ENCODE measurements at places on chromosomes 2 and 18.
A peak's percentile ranks its signal among the peaks of the same experiment; 100 is the strongest.

DNA sequence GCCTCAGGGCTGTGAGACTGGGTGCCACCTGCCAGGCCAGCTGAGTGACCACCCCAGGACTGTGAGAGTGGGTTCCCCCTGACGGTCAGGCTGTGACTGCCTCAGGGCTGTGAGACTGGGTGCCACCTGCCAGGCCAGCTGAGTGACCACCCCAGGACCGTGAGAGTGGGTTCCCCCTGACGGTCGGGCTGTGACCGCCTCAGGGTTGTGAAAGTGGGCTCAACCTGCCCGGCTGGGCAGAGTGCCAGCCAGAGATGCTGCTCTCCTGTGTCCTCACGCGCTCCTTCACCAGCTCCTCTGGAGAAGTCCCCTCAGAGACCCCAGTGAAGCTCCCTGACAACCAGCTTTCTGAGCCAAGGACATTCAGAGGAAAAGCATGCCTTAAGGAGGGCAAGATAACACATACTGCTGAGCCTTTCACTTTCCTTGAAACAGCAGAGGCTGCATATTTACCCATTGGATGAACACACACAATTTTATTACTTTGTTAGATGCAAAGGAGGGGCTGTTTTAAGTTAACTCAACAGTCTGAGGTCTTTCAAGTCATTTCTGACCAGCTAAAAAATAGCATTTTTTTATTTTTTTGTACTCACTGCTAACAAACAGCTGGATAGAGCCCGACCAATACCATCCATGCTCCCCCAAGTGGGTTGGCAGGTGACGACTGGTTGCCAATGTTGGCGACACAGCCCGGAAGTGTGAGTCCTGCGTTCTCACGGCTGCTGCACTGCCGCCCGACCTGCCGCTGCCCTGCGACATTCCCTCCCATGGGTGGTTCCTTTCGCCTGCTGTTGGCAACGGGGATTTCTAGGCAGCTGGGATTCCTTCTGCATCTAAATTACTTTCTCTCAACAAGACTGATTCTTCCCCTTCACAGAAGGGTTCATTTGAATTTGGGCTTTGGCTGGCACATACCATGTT, 70.7 kb downstream of the NDUFA10 start:
- no peaks in the 10 kb centered on the region for H3K27me3 ChIP-seq
- no peak overlapping the region for H3K4me3 ChIP-seq
- no peak overlapping the region for H3K27ac ChIP-seq
- peaks cover 5% of the 10 kb centered on the region for H3K36me3 ChIP-seq

DNA sequence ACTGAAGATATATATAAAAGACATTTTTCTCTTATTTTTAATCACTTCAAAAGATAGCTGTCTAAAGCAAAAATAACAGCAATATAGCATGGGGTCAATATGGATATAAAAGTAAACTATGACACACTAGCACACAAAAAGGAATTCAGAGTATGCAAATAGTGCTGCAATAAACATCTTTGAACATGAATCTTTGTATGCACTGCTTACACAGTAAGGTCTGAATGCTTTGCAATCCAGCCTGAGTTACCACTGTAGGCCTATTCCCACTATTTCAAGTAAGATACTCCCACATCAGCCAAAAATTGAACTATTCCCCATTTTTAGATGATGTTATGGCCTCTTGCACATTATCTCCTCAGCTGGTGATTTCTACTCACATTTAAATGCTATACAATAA, 27.4 kb upstream of the ERCC3 start:
- no peak overlapping the region for H3K27ac ChIP-seq
- no peaks in the 10 kb centered on the region for H3K27me3 ChIP-seq

DNA sequence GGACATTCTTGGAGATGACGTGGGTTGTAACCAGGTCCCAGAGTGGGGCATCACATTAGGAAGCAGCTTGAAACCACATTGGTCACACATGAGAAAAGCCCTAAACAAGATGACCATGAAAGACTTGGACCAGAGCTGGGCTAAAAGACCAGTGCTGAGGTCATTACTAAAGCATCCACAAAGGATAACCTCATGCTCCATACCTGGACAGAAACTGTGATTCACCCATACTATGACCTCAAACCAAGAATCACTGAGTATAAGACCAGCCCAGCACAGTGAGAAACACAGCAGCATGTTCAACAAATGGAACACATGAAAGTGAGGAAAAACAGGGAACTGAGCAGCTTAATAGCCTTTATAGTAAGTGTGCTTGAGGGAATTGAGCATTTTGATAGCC, 635.5 kb upstream of the NETO1 start:
- H3K36me3 ChIP-seq: no peaks in the 10 kb centered on the region
- H3K27ac ChIP-seq: no peak overlapping the region
- H3K4me3 ChIP-seq: no peak overlapping the region
- no peak for DNase-seq
- H3K4me1 ChIP-seq: no peaks in the 10 kb centered on the region

DNA sequence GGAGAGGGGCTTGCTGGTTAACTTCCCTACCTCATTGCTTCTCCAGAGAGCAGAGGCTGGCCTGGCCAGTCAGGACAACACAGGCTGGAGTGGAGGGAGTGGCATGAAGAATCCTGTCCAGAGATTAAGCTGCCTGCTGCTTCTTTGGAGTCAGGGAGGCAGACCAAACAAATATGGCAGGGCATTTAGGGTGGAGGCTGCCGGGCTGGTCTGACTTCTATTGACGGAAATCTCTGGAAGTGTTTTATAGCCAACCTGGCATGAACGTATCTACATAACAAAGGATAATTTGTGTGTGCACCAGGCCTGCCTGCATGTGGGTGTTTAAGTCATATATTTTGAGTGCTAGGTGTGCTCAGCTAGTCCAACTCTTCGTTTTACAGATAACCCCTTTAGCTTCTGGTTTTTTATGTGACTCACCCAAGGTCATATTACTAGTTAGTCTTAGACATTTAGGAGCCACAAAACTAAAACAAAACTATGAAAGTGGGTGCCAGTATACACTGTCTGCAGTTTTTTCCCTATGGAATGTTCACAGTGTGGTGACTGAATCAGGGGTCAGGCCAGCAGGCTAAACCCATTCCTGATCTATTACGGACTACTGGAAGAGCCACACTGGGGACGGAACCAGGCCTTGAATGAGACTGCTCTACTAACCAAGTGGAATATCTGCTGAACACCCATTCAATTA, 5.5 kb downstream of the NPC1 start:
- H3K4me1 ChIP-seq: peaks cover 60% of the 10 kb centered on the region
- H3K36me3 ChIP-seq: peaks cover 18% of the 10 kb centered on the region
- no peak overlapping the region for H3K27ac ChIP-seq

DNA sequence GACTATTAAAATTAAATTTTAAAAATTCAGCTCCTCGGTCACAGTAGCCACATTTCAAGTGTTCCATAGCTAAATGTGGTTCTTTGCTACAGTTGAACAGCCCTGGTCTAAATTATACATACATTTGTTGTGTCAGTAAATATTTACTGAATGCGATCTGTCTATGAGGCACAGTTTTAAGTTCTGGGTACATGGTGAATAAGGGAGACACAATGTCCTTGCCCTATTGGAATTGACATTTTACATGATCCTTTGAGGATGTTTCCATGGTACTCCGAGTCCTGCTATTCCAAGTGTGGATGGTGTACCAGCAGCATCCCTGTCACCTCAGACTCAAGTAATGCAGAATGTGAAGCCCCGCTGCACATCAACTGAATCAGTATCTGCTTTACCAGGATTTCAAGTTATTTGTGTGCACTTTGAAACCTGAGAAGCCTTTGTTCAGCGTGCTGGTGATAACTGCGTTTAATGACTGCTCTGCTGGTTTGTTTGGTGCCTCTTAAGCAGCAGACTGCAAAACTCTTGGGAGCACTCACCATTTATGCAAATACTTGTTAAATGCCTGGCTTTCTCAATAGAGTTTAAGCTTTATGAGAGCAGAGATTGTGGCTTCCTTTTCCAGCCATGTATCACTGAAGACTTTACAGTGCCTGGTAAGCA, 1.5 kb downstream of the GALNT1 start:
- H3K36me3 ChIP-seq: peaks cover 4% of the 10 kb centered on the region
- H3K4me3 ChIP-seq: peak overlapping the region; percentile 6
- no peak for DNase-seq
- peaks cover 15% of the 10 kb centered on the region for H3K27me3 ChIP-seq
- H3K4me1 ChIP-seq: peaks cover 21% of the 10 kb centered on the region

GRCh38 chr18:80147037-80147417, 38.0 kb downstream of the ADNP2 start:
- H3K4me3 ChIP-seq: peak overlapping the region; percentile 82
- H3K27ac ChIP-seq: no peak overlapping the region
- DNase-seq: no peak
- peaks cover 7% of the 10 kb centered on the region for H3K4me1 ChIP-seq
- no peaks in the 10 kb centered on the region for H3K36me3 ChIP-seq

GRCh38 chr2:143402451-143402850, 273.2 kb downstream of the ARHGAP15 start:
- peaks cover 58% of the 10 kb centered on the region for H3K4me1 ChIP-seq
- no peak overlapping the region for H3K4me3 ChIP-seq
- no peak overlapping the region for H3K27ac ChIP-seq
- DNase-seq: no peak

DNA sequence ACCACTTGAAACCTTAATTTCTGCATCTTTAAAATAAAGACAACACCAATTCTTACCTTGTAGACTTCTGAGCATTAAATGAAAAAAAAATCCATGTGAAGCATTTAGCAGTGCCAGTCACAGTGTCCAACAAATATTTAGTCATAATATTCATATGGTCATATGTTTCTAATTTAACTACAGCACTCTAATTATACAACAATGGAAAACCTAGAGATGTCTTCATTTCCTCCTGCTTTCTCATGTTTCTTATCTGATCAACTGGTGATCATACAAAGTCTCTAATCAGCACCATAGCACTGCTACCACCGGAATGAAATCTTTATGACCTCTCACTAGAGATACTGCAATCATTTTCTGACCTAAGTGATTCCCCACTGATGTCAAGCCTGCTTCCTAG, 10.2 kb upstream of the SCN3A start:
- no peaks in the 10 kb centered on the region for H3K36me3 ChIP-seq
- no peak overlapping the region for H3K4me3 ChIP-seq
- no peaks in the 10 kb centered on the region for H3K27me3 ChIP-seq
- H3K27ac ChIP-seq: no peak overlapping the region

- peaks cover 24% of the 10 kb centered on the region for H3K4me1 ChIP-seq
- no peak overlapping the region for H3K27ac ChIP-seq
- no peaks in the 10 kb centered on the region for H3K27me3 ChIP-seq
- no peaks in the 10 kb centered on the region for H3K36me3 ChIP-seq
- no peak for DNase-seq
These were observed 108.1 kb downstream of the TPO start for GRCh38 chr2:1521191-1521877.

DNA sequence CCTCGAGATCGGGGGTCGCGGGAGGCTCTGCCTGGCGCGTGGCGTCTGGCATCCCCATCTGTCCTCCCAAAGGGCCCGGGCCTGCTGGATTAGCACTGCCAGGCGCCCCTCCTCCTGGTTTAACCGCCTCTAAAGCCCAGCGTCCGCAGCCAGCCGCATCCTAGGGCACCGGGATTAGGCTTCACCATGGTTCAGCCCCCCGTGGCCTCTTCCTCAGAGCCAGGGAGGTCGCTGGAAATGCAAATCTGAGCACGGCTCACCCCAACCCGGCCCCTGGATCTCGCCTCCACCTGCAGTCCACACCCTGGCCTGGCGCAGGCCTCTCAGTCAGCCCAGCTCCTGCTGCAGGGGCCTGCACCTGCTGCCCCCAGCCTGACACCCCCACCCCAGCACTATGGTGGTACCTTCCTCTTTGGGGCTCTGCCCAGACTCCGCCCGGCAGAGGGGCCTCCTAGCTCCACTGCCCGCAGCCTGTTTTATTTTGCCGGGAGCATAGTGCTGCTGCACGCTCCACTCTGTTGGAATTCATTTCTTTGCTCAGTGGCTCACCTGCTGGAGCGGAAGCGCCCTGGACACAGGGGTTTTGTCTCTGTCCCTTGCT, 13.2 kb downstream of the PRELID3A start:
- H3K27ac ChIP-seq: no peak overlapping the region
- H3K4me1 ChIP-seq: peaks cover 7% of the 10 kb centered on the region
- peaks cover 4% of the 10 kb centered on the region for H3K27me3 ChIP-seq
- no peaks in the 10 kb centered on the region for H3K36me3 ChIP-seq
